ENCODE measurements at places on chromosomes 12 and 14.

DNA sequence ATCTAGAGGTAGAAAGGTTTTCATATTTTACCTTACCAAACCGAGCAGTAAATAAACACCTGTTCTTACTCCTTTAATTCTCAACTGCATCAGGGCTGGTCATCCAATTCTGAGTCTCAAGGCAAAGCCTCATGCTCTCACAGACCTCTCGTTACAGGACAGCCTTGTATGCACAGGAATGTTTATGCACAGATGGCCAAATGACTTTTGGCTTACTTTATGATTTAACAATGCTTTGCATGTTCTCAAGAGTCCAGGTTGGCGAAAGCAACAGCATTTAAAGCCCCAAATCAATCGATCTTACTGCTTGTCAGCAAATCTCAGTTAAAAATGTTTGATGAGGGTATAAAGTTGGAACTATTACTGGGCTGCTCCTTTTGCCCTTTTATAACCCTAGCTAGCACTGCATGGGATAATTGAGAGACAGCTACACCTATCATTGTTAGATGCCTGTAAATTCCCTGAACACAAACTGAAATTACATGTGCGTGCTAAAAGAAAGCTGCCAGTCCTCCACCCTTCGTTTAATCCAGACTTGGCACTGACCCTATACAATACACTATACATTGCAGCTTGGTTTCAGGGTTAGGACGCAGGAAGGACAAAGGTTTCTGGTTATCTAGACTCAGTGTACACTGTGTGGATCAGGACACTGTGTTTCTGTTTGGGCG lies 63.6 kb downstream of the TMCC3 start:
- no peak for DNase-seq

DNA sequence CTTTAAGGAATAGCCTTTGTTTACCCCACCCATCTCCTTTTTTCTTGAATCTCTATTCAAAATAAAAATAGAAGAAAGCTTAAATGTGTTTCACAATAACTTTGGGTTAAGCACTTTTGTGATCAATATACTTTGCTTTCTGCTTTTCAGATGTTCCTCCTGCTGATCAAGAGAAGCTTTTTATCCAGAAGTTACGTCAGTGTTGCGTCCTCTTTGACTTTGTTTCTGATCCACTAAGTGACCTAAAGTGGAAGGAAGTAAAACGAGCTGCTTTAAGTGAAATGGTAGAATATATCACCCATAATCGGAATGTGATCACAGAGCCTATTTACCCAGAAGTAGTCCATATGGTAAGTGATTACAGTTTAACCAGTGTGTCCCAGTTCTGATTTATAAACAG lies 95.0 kb downstream of the PPP2R5C start:
- no peak for DNase-seq

GRCh38 chr14:21467616-21468015 lies 9.1 kb downstream of the RAB2B start:
- DNase-seq, result no peak

DNA sequence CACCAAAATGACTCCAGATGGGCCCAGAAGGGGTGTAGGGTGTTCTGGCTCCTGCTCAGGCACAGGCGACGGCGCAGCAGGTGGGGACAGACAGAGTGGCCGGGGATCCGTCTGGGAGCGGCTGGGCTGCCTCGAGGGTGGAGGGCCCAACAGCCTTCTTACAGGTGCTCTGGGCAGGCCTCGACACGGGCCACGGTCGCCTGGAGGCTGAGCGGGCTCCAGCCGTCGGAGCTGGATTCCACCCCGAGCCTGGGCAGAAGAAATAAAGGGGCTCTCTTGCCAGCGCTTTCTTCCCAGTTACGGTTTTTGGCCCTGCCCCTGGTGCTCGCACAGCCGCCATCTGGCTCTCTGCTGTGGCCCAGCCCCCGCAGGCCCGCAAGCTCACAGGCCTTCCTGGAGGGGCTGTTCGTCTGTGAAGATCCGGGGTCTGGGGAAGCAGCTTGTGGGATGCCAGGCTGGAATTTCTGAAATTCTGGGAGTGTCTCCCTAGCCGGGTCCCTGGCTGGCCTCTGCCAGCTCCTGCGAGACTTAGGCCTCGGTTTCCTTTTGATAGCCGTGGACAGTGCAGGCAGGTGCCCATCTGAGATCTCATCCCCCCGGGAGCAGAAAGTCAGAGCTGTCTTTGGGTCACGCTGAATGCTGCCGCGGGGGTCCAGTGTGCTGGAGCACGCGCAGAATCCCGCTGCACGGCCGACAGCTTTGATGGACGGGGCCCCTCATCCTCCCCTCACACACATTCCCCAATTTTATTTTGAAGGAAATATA lies 122.7 kb downstream of the PAPOLA start:
- DNase-seq, result no peak

DNA sequence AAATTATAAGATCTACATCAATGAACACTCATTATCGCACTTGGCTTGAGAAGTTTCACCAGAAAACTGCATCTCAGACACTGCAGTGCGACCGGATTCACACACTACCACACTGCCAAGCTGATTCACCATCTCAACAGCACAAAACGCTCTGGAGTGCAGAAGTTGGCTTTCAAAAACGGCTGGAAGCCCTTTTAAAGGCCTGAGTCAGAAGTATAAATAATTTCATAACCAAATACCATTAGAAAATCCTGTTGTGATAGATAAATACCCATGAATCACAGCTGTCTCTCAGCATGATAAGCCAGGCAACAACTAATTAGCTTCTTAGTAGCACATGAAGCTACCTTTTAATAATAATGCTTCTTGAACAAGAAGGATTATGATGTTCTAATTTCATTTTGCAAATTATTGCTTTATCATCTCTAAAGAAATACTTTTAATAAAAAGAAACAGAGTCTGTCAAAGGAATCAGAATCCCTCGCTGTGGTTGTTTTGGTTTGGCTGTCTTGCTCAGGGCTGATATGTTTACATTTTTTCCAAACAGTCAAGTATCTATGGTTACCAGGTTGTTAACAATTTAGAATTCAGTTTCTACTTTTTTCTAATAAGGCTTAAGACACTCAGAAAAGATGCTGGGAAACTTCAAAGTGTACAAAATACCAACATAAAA lies 51.2 kb downstream of the SLC2A13 start:
- no peak for DNase-seq

- DNase-seq, result no peak
Observed at GRCh38 chr14:70893858-70894291, 13.4 kb upstream of the PCNX1 start.

DNA sequence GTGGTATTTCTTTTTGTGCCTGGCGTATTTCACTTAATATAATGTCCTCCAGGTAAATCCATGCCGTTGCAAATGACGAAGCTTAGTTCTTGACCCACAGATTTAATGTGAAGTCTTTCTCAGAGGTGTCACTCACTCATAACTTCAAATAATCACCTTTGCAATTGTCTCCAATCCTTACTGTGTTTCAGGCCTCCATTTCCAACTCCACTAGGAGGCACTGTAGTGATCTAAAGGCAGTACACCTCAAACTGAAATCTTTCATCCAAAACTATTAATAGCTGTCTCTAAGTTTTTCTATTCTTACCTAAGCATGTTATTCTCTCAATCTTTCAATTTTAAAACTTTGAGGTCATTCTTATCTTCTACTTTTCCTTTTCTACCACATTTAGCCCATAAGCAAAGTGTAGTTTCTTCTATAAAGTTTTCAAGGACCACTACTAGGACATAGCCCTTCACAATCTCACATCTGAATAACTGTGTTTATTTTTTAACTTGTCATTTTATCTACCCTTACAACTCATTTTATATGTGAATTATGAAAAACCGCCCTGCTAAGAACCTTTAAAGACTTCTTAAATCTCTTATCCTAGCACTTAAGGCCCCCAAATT lies 25.5 kb upstream of the FBXO34 start:
- DNase-seq, result no peak

GRCh38 chr12:6434205-6435140 lies 10.3 kb upstream of the CD27 start:
- DNase-seq, result no peak

- DNase-seq, result no peak
Observed at GRCh38 chr14:72350215-72350614, 418.0 kb downstream of the RGS6 start.

DNA sequence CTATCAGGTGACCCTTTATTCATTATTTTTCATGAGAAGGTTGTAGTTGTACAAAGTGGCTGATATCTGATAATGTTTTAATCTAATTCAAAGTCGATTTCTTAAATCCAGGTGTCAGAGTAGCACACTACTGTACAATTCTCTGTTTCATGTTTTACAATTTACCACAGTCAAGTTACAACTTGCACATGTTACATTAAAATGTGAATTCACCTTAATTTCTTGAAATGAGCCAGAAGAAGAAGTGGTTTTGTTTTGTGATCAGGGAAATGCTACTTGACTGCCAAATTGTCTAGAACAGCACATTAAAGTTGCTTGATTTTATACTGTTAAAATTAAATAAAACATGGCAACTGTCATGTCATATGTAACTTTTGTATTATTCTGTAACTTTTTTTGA lies 23.2 kb downstream of the LRRK2 start:
- DNase-seq, result no peak

GRCh38 chr14:37232907-37233481 lies 35.3 kb downstream of the MIPOL1 start:
- DNase-seq, result no peak

DNA sequence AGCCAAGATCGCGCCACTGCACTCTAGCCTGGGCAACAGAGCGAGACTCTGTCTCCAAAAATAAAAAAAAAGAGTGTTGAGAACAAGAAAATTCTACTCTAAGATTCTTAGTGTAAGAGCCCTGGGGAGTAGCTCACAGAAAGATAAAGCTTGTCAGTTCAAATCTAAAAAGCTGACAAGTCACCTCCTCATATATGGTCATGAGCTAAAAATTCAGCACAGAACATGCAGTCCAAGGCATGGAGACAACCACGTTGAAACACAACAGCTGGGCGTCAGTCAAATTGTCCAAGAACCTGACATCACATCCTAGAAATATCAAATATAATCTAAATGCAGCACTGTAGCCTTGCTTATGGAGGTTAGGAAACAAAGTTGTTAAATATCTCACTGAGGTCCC lies 47.8 kb downstream of the CLIP1 start:
- DNase-seq, result no peak

DNA sequence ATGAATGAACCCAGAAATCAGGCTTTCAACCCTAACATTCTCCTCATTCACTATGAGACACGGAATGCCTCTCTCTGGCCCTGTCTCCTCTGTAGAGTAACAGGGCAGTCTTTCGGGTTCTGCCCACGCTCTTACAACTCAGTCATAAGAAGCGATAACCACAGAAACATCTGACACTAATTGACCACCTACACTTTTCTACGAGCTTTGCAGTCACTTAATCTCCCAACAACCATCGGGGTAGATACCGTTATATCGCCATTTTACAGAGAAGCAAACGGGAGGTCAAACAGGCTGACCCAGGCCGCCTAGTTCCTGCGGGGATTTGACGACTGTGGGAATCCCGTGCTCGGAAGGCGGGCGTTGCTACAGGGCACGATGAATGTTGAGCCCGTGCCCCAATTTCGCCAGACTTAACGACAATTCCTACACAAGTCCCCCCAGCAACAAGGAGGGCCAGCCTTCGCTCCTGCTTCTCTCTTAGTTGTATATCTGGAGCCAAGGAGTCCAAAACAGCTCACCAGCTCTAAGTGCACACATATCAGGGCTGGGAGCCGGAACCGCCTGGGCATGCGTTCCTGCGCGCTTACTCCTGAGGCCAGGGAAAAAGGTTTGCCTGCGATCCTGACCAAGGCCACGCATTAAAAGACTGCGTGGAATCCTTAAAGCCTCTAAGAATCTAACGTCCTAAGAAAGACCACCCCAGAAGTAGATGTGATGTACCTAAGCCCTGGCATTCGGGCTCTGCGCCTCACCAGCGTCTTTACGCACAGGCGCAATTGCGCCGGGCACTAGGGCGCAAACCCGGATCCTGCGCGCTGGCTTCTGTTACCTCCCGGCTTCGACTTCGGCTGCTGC lies 38.7 kb upstream of the TBX5 start:
- DNase-seq, result no peak

- no peak for DNase-seq
Observed at GRCh38 chr14:50366115-50366514, 30.6 kb downstream of the CDKL1 start.

GRCh38 chr12:44759289-44759688 lies 116.8 kb downstream of the NELL2 start:
- no peak for DNase-seq

GRCh38 chr12:76399040-76399439 lies 50.8 kb upstream of the BBS10 start:
- no peak for DNase-seq

DNA sequence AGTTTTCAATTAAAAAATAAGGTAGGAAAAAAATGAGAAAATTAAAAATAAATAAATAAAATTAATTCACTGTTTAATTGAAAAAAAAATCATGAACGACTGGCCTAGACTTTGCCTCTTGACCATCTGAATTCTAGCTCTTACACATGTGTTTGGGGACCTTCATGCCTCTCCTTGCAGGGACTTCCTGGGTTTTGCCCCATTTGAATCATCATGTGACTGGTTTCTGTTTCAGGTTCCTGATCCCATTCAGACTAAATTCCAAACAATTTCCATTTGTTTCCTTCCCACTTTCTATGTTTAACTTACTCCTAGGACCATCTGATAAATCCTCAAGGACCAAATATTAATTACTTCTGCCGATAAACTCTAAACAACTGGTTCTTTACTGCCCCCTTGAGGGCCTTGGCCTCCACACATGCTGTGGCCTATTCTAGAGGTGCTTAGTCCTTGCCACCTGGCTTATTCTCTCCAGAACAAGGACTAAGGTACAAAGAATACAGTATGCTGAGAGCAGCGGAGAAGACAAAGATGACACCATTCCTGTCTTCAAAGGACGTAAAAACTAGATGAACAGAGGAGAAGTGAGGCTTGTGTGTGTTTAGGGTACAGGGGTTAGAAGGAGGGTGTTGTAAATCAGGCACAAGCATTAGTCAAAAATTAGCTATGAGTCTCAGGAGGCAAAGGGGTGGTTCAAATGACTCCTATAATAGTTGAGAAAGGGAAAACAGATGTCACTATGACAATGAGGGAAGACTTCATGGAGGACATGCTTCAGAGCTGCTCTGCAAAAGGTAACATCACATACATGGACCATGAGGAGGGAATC lies 125.8 kb upstream of the AVPR1A start:
- no peak for DNase-seq

DNA sequence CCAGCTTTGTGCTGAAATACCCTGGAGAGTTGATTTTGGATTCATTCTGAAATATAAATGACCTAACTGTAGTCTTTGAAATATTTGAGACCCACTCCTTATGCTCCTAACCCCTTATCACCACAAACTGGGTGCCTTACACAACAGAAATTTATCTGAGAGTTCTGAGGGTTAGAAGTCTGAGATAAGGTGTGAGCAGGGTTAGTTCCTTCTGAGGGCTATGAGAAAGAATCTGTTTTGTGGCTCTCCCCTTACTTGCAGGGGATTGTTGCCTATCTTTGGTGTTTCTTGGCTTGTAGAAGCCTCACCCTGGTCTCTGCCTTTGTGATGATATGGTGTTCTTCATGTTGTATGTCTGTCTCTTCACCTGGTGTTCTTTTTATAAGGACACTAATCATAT lies 91.7 kb downstream of the DERA start:
- no peak for DNase-seq

- DNase-seq, result no peak
Observed at GRCh38 chr14:91142214-91142668, 28.4 kb downstream of the DGLUCY start.
